ENCODE measurements at places on chromosomes 7 and 10.

DNA sequence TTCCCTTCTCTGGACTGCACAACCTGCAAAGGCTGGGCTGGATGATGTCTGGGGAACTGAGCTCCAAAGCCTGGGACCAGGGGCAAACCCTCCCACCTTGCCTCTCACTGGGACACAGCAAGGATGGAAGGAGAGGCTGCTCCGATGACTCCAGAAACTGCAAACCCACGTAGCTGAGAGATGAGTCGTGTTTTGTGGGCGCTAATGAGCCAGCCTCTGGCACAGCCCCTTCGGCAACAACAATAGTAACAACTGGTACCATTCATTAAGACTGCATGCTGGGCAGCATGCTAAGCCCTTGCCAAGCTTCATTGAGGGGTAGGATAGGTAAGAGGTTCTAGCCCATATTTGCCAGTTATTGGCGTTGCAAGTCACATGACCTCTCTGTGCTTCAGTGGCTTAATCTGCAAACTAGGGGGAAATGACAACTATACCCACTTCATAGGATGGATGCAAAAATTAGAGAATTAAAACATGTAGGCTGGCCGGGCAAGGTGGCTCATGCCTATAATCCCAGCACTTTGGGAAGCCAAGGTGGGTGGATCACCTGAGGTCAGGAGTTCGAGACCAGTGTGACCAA, 145.9 kb downstream of the SH3PXD2A start:
- DNase-seq: no peak

- DNase-seq: no peak
Measured at GRCh38 chr7:22192801-22193200, 164.2 kb downstream of the RAPGEF5 start.

GRCh38 chr10:132187430-132188138, 836 bp downstream of the DPYSL4 start:
- no peak for DNase-seq

DNA sequence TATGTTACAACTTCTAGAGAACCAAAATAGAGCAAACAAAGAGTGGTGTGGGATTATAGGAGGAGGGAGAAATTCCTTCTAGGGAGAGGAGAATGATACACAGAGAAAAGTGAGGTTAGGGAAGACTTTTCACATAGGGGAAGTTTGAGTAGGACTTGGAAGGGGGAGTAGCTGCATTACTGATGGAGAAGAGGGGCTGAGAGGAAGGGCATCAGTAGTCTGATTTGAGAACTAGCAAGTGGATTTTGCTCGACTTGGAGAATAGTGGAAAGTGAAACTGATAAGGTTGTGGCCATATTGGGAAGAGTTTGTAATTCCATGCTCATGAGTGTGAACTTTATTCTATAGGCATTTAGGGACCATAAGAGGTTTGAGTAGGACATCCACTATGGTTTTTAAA, 6.1 kb downstream of the NRF1 start:
- DNase-seq: no peak

- no peak for DNase-seq
Measured at GRCh38 chr7:99601656-99602310, 3.7 kb downstream of the TMEM225B start.

- DNase-seq: no peak
Measured at GRCh38 chr7:80942261-80943041, 23.6 kb upstream of the SEMA3C start.

DNA sequence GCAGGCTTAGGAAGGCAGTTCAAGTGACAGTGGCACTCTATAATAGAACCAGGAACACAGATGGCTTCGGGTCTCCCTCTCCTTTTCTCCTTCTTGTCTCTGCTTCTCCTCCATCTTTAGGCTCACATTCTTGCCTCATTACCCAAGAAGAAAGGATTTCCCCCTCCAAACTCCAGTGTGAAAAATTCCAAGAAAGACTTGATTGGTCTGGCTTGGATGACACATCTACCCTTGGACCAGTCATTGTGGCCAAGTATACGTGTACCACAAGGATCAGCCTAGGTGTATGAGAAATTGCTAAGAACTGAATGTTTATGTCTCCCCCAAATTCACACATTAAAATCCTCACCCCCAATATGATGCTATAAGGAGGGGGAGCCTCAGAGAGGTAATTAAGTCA, 53.9 kb downstream of the PRTFDC1 start:
- no peak for DNase-seq

DNA sequence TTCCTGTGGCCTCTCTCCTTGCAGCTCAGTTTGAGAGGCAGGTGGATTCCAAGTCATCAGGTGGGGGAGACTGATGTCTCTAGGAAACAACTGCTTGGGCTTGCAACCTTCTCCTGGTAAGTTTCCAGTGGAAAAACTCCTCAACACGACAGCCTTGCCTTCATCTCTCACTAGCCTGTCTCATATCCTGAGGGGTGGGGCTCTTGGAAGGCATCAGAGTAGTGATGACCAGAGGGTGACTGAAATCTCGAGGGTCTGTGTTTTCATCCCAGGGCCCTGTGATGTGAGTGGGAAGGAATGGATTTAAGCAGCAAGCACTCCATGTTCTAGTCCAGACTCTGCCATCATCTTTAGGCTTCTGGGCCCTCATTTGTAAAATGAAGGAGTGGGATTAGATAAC, 107.0 kb downstream of the NRP1 start:
- DNase-seq: no peak

- DNase-seq: no peak
Measured at GRCh38 chr7:117871778-117872538, 1.3 kb downstream of the CTTNBP2 start.

DNA sequence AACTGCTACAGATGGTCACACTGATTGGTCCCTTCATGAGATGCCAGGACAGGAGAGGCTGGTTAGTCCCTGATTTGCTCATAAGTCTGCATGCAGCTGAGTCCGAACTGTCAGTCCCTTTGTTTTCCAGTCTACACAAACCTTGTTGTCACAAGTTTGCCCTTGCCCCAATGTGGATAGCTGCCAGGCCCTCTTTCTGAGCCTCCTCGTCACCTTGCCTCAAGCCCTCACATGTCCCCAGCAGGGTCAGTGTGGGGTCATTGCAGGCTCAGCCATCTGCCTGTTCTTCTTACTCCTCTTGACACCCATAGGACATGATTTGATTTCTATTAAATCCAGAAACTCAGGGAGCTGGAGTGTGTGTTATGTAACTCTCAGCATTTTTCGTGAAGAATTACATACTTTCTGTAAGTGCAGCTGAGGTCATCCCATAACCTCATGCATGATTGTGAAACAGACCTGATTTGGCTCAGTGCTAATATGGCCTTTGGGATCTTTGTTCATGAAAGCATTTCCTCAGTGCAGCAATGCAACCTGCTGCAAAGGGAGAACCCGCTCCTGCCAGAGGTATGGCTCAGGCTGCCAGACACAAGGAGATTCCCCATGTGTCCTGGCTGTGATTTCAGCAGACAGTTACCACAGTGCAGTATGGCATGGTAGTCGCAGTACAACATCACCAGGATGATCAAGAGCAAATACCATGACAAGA, 70.0 kb upstream of the ZMIZ2 start:
- no peak for DNase-seq

DNA sequence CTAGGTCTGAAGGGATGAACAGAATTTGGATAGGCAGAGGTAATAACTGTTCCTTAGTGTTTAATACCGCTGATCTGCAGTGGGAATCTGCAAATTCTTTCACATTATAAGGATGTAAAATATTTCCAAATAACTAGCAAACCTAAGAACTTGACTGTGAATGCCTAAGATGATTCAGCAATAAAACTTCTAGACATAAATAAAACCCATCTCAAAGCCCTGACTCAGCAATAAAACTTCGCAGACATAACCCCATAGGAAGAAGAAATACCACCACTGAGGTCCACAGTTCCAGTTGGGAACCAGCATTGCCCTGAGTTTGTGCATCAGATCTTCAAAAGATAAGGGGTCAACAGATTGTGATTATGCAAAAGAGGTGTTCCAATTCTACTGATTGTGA, 354.2 kb downstream of the GFRA1 start:
- DNase-seq: no peak

GRCh38 chr7:70710011-70710480, 421.9 kb upstream of the GALNT17 start:
- no peak for DNase-seq

DNA sequence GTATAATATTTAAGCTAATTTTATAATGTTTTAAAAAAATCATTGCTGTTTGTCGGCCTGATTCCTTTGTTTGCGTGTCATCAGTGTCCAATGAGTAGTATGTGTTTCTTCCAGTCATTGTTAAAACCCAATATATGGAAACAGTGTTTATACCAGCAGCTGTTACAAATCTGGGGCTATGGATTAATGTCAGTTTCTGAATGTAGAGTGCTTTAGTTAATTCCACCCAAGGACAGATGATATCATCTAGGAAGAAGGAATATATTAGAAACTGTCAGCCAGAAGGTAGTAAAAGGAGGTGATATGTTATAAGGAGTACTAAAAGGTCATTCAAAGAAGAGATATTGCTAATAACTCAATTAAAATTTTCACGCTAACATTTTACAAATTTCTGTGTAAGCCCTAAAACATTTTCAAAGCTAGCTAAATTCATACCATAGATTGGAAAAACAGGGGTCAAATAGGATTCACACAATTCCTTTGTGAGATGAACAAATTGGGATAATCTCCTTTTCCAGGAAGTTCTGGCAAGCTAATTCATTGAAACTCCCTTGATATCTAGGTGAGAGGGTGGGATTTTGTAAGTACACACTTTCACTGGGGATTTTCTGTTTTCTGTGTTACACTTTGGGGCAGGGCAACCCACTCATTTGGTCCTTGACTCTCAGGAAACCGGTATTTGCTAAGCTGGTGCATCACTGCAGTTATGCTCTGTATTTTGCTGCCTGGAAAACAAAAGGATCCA, 448.8 kb downstream of the LRMDA start:
- DNase-seq: no peak

DNA sequence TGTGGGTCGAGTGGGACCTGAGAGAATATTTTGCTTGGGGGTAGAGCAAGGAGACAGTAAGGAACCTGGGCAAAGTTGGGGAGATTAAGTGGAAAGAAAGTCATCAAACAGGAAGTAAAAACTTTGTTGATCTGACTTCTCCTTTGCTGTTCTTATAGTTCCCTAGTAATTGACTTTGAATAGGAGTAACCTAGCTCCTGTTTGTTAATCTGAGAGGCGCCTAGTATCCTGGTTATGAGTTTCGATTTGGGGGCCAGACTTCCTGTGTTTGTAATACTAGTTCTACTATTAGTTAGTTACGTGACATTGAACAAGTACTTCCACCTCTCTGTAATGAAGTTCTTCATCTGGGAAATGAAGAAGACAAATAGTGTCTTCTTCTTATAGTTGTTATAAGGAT, 99.1 kb downstream of the ZNF365 start:
- no peak for DNase-seq

DNA sequence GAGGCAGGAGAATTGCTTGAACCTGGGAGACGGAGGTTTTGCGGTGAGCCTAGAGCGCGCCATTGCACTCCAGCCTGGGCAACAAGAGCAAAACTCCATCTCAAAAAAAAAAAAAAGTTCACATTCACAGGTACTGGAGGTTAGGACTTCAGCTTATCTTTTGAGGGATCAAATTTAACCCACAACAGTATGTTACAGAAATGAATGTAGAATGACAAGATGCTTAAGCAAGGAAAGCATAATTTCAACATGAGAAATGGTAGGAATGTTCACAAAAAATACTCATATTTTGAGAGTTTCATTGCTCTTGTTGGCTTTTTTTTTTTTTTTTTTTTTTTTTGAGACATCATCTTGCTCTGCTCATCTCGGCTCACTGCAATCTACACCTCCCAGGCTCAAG, 1.9 kb upstream of the HERC4 start:
- DNase-seq: no peak

DNA sequence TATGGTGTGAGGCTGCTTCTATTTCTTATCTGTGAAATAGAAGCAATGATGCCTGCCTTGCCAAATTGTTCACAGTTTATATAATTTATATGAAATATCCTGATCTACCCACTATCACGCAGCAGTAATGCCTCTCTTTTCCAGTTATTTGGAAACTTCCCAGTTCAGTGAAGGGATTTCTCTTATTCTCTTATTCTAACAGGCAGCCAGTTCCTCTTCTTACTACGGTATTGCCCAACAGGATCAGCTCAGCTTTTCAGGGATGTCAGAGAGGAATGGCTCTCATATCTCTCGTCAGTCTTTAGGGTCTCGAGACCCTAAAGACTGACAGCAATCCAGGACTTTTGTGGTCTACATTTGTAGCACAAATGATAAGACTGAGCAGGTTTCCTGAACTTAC, 215.6 kb downstream of the CREB5 start:
- DNase-seq: no peak

- DNase-seq: no peak
Measured at GRCh38 chr7:120654241-120654640, 203.7 kb downstream of the TSPAN12 start.

DNA sequence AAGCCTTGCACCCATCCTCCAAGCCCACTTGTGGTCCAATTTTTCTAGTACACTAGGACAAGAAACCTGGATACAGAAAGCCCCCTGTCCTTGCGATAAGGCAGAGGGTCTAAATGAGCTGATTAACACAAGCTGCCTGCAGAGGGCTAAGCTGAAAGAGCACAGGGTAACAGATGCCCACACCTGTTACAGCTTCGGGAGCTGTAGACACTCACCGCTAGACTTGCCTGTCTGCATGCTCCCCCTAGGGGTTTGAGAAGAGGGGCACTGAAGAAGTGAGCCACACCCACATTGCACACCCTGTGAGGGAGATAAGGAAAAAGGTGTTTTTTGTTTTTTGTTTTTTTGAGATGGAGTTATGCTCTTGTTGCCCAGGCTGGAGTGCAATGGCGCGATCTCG, 386.5 kb upstream of the AUTS2 start:
- DNase-seq: no peak

DNA sequence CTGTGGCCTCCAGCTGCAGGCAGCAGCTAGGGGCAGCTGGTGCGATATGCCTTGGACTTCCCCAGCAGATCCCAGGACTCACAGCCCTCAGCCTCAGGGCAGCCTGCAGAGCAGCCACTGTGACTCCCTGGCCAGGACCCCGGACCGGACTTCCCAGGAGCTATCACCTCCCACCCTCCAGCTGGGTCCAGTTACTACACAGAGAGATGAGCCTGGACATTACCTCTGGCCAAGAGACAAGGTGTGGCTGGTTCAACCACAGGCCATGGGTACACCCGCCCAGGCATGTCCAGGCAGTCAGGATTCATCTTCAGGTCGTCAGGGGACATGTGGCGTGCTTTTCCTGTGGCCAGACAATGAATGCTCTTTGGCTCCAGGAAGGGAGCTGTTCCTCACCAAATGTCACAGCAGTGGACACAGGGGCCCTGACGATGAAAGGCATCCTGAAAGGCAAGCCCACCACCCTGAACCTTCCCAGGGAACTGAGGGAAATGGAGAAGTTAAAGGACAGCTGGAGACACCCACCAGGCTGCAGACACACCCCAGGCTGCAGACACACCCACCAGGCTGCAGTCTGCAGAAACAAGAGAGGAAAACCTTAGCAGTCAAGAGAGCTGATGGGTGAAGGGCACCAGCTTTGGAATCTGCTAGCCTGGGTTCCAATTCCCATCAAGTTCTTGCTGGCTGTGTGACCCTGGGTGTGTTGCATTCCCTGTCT, 25.8 kb upstream of the NANOS1 start:
- no peak for DNase-seq

GRCh38 chr7:80848841-80849240, 70.0 kb downstream of the SEMA3C start:
- DNase-seq: no peak

GRCh38 chr7:128735436-128735835, 3.7 kb upstream of the CALU start:
- no peak for DNase-seq

GRCh38 chr7:45923818-45924217, 2.7 kb upstream of the IGFBP3 start:
- DNase-seq: no peak

- DNase-seq: no peak
Measured at GRCh38 chr7:43485580-43485979, 97.3 kb upstream of the STK17A start.
